ENCODE measurements at places on chromosomes 16 and 17.
A peak's percentile ranks its signal among the peaks of the same experiment; 100 is the strongest.

- no peak for DNase-seq
These were observed 70.6 kb downstream of the DYNLRB2 start for GRCh38 chr16:80611171-80611929.

DNA sequence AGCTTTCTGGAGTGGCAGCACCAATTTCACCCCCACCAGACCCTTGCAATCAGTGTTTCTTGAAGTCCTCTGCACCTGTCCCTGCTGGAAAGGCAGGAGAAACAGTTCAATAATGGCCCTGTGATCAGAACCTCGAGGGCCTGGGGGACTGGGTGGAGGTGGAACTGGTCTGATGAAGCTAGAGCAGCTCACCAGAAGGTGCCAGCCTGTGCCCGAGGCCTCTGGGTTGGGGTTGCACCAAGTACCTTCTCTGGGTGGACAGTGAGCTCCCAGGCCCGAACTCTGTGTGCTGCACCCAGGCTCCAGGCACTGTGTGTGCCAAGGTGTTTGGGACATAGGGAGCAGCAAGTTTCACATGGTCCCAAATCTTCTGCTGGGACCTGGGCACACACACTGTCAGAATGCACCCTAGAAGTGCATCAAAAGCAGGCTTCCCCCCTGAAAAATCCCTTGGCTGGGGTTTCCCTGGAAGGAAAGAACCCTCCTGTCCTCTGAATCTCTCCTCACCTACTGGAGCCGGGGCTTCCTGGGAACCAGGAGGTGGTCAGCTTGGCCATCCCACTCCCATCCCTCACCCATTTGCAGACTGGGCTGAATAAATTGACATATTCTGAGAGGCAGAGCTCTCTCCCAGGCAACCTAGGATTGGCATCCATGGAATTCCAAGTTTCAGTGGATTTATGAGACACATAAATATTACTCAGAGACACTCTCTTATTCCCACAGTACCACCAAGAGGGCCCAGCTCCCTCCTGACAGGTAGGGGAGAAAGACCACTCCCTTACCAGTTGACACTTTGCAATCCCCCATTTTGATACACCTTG lies 17.4 kb downstream of the CD300LG start:
- DNase-seq: no peak

- DNase-seq: no peak
These were observed 224.2 kb downstream of the ENGASE start for GRCh38 chr17:79298799-79299198.

- DNase-seq: no peak
These were observed 833.8 kb upstream of the RBFOX1 start for GRCh38 chr16:6498858-6499257.

GRCh38 chr17:74457146-74457819 lies 9.2 kb upstream of the CD300A start:
- DNase-seq: peak; percentile 30

DNA sequence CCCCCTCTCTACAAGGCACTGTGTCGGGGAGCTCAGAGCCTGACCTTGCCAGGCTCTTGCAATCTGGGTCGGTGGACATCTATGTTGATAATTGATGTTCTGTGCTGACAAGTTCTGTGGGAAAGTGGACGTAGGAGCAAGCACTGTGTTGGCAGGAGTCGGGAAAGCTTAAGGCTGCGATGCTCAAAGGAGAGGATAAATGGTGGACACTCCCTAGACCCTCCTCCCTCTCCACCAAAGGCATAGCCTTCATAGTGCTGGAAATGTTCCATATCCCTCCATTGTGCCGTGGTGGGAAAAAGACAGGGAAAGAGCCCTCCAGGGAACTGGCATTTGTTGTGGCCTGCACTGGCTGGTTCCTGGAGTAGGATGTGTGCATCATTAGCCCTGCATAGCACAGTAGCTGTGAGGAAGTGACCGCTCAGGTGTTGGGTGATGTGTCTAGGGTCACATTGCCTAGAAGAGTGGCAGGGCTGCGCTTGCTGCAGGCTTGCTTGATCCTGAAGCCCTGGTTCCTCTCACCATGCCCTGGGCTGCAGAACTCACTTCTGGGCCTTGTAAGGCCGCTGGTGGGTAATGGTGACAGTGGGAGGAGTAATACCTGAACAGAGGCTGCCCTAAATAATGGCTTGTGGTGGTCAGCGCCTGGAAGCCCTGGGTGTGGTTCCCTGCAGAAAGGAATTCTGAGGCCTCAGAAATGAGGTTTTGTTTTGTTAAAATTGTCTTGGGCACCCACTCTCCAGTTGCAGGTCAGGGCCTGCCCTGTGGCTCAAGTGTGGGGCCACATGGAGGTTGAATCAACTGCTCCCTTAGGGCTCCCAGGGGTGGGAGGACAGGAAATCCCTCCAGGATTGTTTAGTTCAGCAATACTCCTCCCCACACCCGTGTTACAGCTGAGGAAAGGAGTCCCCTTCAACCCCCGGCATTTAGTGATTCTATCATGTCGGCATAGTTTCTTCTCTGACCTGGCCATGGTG lies 62.6 kb downstream of the KSR1 start:
- DNase-seq: no peak

GRCh38 chr16:13021996-13022395 lies 120.6 kb downstream of the SHISA9 start:
- no peak for DNase-seq

GRCh38 chr17:35449371-35449931 lies 885 bp upstream of the SLFN13 start:
- DNase-seq: no peak

DNA sequence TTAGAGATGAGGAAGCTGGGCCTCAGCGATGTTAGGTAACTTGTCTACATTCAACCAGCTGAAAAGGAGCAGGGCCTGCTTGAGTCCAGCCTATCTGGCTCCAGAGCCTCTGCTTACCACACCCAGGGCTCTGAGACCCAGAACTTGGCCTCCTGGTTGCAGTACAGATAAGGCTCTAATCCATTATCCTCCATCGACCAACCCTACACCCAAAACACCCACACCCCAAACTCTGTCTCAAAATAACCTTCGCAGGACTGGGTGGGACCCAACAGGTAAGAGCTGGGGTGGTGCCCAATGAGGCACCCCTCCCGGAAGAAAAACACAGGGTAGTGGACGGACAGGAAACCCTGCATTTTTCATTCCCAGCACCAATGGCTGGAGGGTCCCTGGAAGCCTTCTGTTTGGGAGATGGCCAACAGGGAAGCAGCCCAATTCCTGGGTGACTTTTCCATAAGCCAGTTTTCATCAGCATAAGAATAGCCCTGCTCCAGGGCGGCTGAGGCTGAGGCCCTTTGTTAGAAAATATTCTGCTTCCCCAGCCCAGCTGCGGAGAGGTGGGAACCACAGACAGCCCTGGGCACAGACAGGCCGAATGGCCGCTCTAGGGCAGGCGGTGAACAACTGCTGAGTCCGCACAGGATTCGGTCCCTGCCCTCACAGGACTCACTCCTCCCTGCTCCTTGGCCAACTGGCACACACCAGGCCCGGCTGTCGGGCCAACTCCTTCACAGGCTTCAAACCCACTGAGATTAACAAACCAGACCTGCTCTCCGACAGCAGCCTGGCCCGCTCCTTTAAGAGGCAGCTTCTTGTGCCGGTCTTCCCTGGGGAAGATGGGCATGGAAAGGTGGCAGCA lies 9.8 kb downstream of the SMIM5 start:
- DNase-seq: no peak

DNA sequence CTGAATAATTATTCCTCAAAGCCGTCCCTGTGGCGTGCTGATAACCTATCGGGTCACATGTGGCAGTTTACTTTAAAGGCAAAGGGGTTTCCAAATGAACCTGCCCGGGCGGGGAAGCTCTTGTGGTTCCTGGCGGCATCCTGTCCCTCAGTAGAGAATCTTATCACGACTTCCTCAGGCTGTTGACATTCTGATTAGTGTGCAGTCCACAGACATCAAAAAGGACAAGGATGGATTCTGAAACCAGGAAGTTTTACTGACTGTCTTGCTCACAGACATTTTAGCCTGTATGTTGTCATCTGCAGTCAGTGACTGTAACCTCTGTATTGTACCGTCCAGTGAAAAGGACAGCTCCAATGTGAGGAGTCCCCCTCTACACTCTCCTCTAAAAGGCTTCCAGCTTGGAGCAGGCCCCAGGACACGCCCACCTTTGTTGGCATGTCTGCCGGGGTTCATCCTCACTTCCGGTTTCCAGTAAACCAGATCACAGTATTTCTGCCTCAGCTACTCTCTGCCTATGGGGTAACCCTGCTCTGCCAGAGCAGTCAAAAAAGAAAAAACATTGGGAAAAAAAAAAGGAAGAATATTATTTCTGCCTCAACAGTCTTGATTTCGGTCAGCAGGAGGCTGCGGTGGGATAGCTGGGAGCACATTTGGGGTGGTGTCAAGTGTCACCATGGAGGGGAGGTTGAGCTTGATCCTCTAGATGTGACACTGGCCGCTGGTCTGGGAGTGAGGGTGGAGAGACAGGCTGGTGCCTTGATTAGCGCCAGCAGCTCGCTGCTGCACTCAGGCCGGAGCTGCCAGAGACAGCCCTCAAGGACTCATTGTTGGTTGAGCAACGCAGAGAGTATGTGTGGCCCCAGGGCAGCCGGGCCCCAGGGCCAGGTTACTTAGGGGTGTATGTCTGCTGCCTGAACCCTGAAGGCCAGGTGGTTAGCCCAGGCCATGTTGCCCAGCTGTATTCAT lies 89.0 kb upstream of the DNAH17 start:
- DNase-seq: no peak

GRCh38 chr16:25174285-25174684 lies 42.5 kb upstream of the AQP8 start:
- DNase-seq: no peak

GRCh38 chr17:76049836-76050537 lies 22.3 kb downstream of the SRP68 start:
- DNase-seq: no peak

DNA sequence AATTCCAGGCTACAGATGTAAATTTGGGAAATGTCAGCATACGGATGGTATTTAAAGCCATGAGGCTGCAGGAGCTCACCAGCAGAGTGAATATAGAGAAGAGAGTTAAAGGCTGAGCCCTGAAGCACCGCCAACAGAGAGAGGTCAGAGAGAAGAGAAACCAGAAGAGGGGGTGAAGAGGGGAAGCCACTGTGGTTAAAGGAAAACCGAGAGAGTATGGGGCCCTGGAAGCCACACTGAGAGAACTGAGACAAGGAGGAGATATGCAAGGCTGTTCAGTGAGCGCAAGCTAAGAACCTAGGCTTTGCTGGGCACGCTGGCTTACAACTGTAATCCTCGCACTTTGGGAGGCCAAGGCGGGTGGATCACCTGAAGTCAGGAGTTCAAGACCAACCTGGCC lies 24.6 kb downstream of the COPRS start:
- DNase-seq: no peak

DNA sequence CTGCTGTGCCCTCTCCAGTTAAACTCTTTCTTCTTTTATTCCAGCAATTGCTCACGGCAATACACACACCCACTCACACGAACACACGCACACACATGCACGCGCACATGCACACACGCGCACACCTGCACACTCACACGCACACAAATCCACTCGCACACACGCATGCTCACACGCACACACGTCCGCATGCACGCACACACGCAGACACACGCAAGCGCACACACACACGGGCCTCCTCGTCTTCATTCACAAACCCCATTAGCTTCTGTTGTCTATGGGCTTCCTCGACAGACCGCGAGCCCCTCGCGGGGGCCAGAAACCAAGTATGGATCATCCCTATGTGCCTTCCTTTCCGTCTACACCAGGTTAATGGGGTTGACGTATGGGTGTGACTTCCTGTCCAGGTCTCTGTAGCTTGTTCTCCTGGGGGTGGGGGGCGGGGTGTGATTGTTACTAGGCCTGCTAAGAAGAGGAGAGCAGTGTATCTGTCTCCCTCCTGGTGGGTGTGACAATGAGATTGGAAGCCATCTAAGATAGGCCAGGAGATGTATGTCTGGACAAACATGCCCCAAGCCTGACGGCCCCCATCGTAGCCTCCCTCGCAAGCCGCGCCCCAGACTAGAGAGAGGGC lies 670 bp upstream of the CTF1 start:
- no peak for DNase-seq

DNA sequence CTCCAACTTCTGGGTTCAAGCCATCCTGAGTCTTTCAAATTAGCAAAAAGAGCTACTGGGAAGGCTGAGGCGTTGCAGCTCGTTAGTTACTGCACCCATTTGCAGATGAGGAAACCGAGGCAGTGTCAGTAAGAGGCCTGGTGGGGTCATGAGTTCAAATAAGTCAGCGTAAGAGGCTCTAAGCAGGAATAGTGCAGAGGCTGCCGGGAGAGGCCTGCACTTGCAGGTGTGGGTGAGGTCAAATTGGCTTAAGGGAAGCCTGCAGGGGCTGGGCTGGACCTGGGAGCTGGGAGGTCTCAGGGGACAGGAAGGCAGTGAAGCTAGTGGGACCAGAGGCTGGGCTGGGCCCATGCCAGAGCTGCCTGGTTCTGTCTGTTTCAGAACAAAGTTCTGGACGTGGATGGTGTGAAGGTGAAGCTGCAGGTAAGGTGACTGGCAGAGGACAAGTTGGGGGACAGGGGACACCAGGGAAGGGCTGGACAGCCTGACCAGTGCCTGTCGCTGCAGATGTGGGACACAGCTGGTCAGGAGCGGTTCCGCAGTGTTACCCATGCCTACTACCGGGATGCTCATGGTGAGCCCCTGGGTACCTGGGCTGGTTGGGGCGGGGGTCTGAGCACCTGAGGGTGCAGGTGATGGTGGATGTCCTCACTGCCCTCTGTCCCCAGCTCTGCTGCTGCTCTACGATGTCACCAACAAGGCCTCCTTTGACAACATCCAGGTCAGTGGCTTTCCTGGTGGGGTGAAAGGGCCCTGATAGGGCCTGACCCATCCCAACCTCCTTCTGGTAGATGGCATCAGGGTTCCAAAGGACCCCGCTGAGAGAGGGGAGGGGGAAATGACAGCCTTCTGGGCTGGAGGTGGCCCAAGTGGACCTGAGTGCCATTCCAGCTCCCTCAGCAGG lies 3.0 kb downstream of the RAB26 start:
- DNase-seq: no peak

DNA sequence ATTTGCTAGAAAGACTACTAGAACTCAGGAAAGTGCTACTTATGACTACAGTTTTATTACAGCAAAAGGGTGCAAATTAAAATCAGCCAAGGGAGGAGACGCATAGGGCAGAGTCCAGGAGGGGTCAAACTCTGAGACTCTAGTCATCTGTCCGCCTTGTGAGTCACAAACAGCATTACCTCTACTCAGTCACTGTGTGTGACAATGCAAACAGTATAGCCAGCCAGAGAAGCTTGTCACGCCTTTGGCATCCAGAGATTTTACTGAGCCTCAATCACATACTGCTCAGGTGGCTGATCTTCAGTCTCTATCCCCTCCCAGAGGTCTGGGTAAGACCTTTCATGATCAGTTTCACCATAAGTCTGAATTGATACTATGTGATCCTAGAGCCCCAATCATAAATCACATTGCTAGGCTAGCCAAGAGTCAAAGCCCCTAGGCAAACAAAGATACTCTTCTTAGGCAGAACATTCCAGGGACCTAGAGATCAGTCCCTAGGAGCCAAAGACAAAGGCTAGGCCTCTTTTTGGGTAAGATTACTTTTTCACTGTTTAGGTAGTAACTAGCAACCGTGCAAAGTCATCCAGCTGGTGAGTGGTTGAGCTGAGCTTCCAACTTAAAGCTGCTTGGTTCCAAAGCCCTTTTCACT lies 48.8 kb upstream of the CLEC19A start:
- DNase-seq: no peak
